Hippocampal formation (tissue), 2 donors: ENCODE measurements at places on chromosomes 3 and 15.

DNA sequence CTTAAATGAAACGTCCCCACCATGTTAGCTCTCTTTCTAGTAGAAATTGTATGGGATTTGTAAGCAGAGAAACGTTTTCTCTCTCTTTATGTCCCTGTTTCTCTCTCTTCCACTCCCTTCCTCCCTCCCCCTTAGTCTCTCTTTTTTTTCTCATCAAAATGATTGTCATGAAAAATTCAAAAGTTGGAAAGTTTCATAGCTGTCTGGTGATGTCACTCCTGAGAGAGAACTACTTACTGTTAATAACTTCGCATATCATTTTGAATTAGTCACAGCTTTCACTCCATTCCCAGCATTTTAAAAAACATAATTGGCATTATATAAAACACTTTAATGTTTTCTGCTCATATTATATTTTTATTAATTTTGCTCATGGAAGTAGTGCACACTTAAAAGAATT lies 331.1 kb downstream of the C3orf38 start:
- no peak for DNase-seq

DNA sequence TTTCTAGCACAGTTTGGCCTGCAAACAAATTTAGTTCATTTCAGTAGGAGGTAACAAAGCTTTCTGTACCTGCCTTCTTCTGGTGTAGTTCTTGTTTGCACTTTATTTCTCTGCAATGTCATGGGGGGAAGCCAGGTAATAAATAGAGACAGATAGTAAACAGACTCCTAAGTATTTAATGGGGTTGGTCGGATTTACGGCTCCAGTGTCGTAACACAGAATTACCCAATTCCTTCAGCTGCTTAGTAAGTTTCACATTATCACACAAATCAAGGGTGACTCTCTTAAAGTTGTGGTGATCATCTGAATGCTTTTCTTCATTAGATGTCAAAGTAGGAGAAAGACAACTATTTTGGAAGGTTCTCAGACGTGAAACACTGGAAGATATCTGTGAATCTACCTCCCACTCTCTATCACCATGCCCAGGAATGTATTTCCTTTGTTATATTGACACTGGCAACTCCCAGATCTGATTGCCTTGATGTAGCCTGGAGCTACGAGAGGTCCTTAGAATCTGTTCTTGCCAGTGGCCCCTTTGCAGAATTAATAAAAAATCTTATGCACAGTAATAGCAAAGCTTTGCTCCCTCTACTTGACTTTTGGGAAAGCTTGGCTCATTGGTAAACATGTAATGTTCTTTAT lies 25.0 kb upstream of the TMC3 start:
- DNase-seq = no peak

GRCh38 chr3:143875546-143875945 lies 27.3 kb upstream of the SLC9A9 start:
- DNase-seq = no peak

GRCh38 chr3:140068494-140069017 lies 133.6 kb downstream of the CLSTN2 start:
- DNase-seq = no peak

GRCh38 chr15:42065033-42065432 lies 29.3 kb downstream of the PLA2G4D start:
- DNase-seq = peak; percentile 40

DNA sequence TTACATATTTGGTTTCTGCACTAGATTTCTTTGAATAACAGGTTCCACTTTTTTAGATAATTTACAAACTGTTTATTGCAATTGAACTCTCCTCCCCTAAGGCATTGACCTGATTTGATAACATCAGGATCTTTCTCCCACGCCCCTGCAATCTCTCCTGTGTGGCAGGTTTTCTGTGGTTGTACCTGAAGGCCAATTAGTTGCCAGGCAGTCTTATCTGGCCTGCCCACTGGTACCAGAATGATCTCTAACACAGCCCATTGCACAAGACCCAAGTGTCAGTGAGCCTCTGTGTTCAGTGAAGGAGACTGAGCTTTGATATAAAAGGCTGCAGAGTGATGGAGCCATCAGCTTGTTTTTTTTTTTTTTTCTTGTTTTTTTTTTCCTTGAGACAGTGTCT lies 3.3 kb downstream of the ACAD9 start:
- no peak for DNase-seq

DNA sequence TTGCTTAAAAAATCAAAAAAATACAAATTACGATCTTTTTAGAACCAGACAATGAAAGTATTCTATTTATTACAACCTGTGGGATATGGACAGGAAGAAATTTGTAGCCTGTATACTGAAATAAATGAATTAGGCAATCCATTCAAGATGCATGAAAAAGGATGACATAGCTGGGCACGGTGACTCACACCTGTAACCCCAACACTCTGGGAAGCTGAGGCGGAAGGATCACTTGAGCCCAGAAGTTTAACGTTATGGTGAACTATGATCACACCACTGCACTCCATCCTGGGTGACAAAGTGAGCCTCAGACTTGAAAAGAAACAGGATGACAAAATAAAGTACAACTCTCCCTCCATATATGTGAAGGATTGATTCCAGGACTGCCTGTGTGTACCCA lies 74.1 kb downstream of the MSL2 start:
- no peak for DNase-seq

DNA sequence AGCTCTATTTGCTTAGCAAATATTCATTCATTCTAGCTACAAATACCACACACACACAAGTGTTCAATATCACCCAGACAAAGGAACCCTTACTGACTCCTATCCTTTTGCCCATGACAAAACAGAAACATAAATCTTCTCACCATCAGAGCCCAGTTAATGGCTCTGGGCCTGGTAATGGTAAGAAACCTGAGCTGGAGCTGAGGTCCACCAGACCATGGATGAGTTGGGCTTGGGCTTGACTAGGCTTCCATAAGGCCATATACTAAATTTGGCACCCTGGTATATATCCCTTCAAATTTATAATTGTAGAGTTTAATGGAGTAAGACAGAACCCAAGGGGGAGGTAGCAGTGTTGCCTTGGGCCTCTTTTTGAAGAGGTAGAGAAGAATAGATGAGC lies 29.4 kb downstream of the GPR176 start:
- no peak for DNase-seq

DNA sequence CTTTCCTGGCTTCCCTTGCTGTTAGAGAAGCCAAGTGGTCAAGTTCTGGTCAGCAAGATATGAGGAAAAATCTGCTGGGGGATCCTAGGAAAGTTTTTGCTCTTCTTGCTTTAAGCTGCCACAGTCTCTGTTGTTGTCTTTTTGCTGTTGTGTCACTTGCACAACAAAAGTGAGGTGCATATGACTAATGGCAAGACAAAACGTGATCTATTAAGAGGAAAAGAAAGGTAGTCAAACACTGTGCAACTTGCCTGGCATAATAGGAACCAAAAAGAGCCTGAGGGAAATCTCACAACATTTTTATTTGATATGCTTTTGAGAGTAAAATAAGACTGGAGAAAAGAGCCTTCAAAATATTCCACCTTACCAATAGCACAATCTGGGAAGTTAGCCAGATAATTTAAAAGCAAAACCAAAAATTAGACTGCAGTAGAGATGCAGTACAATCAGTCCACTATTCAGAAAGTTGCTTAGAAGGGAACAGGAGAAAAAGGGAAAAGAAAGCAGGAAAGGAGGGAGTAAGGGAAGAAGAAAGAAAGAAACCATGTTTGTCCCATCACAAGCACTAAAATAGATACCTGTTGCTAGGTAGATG lies 110.0 kb upstream of the SLC4A7 start:
- no peak for DNase-seq

DNA sequence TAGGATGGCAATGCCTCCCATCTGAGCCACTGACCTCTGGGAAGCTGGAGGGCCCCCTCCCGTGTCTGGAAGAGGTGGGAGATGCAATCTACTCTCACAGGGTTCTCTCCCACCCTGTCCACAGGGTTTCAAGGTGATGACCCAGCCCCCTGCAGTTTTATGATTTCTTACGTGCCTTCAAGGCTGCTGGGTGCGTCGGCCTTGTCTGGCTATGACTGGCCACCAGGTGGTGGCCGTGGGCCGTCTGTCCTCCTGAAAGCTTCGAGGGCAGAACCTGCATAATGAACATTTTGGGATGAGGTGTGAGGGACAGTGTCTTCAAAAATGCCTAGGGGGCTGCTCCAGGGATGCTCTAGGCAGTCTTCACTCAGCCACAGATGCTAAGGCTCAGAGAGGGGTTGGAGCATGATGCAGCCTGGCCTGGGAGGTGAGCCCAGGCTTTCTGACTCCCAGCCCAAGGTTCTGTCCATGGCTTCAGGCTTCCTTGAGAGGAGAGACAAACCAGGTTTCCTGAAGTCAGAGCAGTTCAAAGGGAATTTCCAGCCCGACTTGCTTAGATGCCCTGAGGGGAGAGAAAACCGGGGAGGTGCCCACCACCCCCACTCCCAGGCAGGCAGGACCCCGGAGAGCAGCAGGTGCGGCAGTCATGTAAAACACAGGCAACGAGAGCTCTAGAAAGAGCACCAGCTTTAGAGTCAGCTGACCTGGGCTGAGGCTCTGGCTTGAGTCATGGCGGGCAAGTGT lies 18.7 kb downstream of the ISG20 start:
- peak; percentile 10 for DNase-seq

- no peak for DNase-seq
These were observed 169.9 kb downstream of the DIPK2A start for GRCh38 chr3:144141496-144141895.

DNA sequence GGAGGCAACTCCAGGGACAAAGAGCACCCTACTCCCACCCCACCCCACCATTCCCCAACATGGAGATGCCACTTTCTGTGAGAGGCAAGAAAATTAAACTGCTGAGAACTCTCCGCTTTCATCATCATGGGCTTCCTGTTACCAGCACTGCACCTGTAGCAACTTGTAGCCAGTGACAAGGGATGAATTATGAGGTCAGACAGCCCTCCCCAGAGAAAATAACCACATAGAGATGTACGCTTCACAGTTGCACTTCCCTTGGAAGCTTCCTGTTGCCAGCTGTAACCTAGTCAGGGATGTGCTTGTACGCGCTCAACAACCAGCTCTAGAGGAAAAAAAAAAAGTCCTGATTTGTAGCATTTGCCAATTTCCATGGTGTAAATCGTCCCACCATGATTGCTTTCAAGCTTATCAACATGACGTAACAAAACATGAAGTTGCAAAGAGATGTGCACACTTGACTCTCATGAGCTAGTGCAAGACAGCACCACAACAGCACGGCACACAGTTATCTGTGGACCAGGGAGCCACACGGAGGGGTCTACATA lies 145.4 kb downstream of the RAB11A start:
- DNase-seq = no peak

DNA sequence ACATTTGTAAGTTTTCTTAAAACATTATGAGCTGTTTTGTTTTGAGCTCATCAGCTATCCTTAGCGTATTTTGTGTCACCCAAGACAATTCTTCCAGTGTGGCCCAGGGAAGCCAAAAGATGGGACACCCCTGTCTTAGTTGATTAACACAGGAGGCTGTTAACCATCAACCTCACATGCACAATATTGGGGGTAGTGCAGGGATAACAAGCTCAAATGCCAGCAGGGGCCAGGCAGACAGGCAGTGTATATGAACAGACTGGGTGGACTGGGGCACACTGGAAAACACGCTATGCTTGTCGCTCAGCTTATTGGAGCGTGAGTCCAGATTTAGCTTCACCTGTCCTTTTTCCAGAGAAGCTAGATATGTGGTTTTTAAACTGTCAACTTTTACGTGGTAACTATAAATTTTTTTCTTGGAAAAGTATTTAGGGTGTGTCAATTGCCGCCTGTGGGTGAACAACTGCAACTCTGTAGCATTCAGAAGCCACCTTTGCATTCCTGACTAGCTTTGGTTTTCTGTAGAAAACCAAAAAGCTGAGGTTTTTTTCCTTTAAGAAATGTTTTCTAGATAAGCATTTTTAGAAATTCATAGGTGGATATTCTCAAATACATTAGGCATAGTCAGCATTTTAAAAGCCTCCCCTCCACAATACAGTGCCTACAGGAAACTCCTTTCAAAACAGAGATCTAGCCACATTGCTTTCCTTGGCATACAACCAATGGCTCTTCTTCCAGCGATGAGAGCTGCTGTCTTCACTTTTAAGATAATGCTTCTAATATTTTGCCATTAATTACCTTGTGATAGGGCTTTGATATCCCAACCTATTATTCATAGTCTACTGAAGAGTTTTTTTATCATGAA lies 14.6 kb downstream of the PSMD6 start:
- DNase-seq = no peak

DNA sequence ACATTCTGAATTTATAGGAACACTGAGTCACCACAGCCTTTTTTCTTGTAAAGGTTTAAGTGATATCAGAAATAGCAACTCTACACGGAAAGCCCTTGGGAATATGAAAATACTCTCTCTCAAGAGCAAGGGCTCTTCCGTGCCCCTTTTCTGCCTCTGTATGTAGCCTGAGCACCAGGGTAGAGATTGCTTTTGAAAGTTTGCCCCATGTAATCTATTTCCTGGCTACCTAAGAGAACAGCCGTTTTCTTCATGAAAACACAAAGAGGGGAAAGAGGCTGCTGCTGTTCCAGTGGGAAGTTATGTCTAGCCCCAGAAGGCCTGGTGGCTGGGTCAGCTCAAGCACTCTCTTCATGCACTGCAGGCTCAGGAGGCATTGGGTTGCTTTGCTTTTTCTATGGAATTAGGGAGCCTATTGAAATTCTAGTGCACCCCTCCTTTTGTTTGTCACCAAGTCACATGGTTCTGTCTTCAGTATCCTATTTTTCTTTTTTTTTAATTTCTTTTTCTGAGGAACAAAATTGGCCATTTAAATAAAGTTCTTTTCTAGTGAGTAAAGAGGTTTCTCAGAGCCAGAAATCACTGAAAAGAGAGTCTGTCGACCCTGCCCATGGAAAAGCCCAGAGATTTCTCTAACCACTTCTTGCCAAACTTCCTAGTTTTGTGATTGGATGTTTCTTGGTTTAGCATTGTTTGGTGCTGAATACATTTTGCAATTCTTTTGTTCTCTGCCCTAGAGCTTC lies 39.5 kb downstream of the TIGIT start:
- DNase-seq = peak; percentile 91

- DNase-seq = no peak
These were observed 55.1 kb downstream of the NGLY1 start for GRCh38 chr3:25728101-25728500.

DNA sequence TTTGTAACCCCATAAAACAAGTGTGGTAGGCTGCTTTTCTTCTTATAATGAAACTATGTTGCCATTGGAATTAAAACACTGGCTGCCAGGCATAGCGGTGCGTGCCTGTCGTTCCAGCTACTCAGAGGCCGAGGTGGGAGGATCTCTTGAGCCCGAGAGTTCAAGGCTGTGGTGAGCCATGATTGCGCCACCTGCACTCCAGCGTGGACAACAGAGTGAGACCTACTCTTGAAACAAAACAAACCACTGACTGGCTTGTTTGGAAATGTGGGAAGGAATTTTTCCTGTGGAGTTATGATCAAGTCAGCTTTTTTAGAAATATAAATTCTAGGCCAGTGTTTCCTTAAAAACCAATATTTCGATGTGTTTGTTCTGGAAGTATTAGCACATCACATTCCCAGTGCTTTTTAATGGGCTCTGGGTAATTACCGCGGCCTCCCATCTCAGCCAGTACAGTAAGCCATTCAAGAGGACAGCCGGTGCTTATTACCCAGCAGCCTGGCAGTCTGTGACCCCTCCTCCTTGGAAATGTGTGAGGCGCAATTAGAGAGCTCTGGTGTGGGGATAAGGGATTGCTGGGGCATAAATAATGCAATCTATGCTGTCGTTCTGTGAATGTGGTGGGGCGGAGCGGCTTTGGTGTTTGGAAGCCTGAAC lies 58.3 kb upstream of the TRAK1 start:
- peak; percentile 39 for DNase-seq

GRCh38 chr3:77780278-77780996 lies 740.5 kb downstream of the ROBO2 start:
- no peak for DNase-seq

GRCh38 chr3:136166507-136166906 lies 29.6 kb downstream of the MSL2 start:
- no peak for DNase-seq
